AG10803 (cell line): ENCODE measurements at places on chromosomes 4 and X.

DNA sequence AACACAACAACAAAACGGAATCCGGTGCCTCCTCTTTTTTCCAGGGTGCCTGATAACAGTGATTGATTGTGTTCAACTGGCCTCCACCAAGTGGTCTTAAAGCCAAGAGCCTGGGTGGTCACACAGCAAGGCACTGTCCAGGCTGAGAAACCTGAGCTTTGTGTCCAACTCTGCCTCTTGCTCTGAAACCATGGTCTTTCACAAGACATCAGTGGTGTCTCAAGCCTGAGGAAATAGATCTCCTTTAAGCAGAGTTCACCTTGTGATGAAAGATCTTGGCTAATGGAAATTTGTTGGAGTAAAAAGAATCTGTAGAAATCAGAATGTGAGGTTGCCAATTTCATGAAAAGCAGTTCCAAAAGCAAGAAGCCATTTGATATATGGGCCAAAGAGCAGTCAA, 47.3 kb upstream of the ACSL1 start:
- DNase-seq: no peak

- DNase-seq: no peak
These were observed 1495.4 kb downstream of the RPA4 start for GRCh38 chrX:98379134-98379533.

DNA sequence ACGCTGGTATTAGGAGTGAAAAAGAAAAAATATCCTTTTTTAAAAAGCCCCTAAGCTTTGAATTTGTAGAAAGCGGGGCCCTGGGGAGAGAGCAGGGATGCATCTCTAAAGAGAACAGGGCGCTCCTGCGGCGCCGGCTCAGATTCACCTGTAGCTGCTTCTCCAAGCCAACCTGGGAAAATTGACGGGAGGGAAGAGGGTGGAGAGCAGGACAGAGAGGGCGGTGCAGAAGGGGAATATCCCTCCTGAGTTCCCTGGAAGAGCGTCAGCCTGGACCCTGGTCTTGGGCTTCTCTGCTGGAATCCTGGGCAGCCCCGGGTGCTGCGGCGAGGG, 776 bp upstream of the SOWAHD start:
- DNase-seq: no peak

GRCh38 chrX:12971282-12972003, 3.5 kb upstream of the TMSB4X start:
- DNase-seq: no peak

DNA sequence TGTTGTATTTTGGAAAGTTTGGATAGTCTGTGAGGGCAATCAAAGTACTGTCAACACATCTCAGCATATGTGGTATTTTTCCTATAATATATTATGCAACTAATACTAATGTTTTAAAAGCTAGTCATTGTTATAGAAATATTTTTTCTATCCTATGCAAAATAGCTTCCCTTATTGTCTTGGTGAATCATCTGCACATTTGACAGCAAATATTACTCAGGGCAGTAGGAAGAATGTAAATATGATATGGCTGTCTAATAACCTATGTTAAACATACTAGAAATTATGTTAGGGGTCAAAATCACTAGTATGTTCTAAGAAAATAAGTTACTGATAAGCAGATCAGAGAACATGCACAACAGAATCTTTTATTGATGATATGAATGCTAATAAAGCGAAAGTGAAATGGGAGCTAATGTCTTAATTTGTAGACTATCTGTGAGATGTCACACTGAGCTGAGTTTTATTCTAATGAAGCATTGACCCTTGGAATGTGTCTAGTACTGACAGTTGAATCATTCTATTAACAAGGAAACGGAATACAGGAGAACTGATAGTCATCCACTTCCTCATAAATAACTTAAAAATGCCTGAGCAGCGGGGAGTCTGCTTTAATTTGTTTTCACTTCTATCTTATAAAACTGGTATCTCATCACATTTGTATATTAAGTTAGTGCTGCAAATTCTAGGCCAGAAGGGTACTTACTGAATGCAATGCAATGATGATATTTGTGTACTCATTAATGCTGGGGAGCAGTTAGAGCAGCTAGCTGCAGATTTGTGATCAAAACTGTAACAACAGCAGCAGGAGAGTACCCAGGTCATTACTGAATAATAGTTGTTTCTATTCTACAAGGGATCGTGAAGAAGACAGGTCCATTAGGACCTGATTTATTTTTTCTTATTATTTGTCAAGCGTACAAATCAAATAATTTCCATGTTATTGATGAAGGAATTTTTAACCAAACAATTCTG, 440.3 kb upstream of the AADAT start:
- DNase-seq: no peak

- DNase-seq: peak; percentile 73
These were observed 69.4 kb downstream of the HMGB2 start for GRCh38 chr4:173264684-173265185.

GRCh38 chr4:3013839-3014350, 50.5 kb downstream of the GRK4 start:
- no peak for DNase-seq

- no peak for DNase-seq
These were observed 30.9 kb downstream of the STOX2 start for GRCh38 chr4:183936047-183936446.

DNA sequence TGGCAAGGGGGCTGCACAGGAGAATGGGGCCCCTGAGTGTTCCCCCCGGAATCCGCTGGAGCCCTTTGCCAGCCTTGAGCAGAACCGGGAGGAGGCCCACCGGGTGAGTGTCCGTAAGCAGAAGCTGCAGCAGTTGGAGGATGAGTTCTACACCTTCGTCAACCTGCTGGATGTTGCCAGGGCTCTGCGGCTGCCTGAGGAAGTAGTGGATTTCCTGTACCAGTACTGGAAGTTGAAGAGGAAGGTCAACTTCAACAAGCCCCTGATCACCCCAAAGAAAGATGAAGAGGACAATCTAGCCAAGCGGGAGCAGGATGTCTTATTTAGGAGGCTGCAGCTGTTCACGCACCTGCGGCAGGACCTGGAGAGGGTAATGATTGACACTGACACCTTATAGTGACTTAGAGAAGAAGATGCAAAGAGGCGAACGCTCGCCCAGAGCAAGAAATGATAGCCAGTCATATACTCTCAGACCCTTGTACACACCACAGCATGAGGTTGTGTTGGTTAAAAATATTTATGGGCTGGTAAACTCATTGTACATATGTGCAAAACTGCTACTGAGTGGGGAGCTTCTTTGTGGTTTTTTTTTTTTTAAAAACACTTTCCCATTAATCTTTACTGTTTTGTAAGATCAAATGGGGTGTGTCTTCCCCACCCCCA, 52.5 kb downstream of the JADE1 start:
- DNase-seq: no peak

DNA sequence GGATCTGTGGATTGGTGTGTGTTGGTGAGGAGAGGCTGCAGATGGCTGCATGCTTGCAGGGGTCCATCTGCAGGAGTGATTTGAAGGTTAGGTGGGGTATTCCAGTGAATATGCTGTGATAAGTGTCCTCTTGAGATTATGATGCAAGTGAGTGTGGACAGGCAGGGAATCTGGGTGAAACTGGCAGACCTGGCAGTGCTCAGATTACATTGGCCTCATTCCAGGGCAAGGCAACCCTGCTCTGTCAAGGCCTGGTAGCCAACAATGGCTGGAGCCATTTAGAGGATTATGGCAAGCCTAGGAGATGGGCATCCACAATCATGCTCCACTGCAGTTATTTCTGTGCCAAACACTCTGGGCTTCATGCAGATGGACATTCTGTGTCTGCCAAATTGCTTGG, 113.9 kb downstream of the RTL3 start:
- DNase-seq: no peak

- DNase-seq: peak; percentile 28
These were observed 622 bp downstream of the TAFAZZIN start for GRCh38 chrX:154411981-154412340.

GRCh38 chr4:40948014-40948413, 198.3 kb downstream of the NSUN7 start:
- no peak for DNase-seq

GRCh38 chr4:38040619-38041018, 80.4 kb downstream of the PTTG2 start:
- no peak for DNase-seq

GRCh38 chr4:129972257-129972656, 876.3 kb downstream of the C4orf33 start:
- DNase-seq: no peak

GRCh38 chr4:110629214-110629754, 6.4 kb upstream of the PITX2 start:
- no peak for DNase-seq

GRCh38 chr4:95129821-95130311, 372.1 kb downstream of the BMPR1B start:
- DNase-seq: peak; percentile 99

- DNase-seq: peak; percentile 86
These were observed 23.2 kb upstream of the UVSSA start for GRCh38 chr4:1323635-1324442.

- peak; percentile 90 for DNase-seq
These were observed 164.9 kb downstream of the MAML3 start for GRCh38 chr4:139988863-139989765.

DNA sequence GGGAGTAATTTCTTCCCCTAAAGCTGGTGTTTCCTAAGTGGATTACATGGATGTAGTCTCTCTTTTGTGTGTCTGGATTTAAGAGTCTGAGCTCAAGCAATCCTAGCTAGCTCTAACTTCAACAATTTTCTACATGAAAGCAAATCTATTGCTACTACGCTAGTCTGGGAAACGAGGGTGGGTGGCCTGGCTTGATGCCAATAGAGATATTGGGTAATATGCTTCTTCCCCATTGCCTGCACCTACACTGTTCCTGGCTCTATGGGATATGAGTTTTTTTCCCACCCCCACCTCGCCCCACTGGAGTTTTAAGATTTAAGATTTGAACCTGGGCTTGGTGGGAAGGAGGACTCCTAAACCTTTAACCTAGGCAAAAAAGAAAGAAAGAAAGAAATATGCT, 158.8 kb downstream of the RBM46 start:
- DNase-seq: no peak

GRCh38 chr4:149017002-149017734, 575.0 kb upstream of the NR3C2 start:
- no peak for DNase-seq

DNA sequence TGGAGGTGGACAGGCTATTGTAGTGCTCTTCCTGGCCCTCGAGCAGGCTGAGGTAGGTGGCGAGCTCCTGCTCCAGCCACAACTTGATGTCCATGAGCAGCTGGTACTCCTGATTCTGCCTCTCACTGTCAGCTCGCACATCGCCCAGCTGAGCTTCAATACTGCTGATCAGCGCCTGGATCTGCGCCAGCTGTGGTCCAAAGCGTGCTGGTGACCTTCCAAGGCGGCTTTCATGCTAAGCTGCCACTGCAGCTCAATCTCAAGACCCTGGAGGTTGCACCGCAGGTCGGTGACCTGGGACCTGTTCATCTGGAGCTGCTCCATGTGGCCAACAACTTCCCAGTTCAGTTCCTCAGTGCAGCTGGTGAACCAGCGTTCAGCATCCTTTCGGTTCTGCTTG, 31.2 kb downstream of the LRIT3 start:
- no peak for DNase-seq

DNA sequence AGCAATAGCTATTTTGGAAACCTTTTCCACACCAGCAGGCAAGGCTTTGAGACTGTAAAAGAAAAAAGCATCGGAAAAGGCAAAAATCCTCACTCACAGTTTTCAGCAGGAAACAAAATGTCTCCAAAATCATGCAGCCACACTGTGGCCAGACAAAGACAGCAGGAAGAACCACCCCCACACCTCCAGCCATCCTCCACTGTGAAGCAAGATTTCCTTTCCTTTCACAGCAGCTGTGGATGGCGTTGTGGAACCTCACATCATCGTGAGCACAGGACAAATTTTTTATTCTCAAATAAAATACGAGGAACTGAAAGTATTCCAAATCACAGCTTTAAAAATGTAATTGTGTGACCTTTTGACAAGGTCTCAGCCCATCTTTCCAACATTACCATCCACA, 351.7 kb upstream of the NOCT start:
- no peak for DNase-seq
